Aorta (tissue), 5 donors: ENCODE measurements at places on chromosomes 6 and 20. TPM values are rescaled to one million over a fixed set of nuclear protein-coding genes. Genes with fewer than 3 reads are reported as not detected.

The RAB23 gene
- 55.9 TPM for total RNA-seq

The MAN1A1 gene
- 57.8 TPM for total RNA-seq

The PSORS1C1 gene
- total RNA-seq: 4.3 TPM

The ADGRF5 gene
- 28.7 TPM for total RNA-seq

The TMEM14A gene
- 25.3 TPM for total RNA-seq

The DEFB121 gene
- not detected for total RNA-seq

DNA sequence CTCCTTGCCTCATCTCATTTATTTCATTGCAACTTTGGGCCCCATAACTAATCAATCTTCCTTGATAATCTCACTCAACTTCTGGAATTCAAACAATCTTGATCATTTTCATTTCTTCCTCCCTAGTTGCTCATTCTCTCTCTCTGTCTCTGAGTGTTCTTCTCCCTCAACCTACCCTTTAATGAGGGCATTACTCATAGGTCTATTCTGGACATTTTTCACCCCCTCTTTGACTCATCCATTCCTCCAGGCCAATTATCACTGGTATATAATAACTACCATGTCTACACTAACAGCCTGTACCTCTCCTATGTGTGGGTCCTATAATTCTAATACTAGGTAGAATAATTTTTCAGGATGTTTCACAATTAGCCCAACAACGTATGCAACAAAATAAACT, 78.8 kb downstream of the COL21A1 start:
- DNase-seq: no peak

- no peak for DNase-seq
Observed at GRCh38 chr6:39143238-39143930, 28.4 kb upstream of the SAYSD1 start.

- no peak for DNase-seq
Observed at GRCh38 chr6:19410481-19410880, 426.7 kb upstream of the ID4 start.

- no peak for DNase-seq
Observed at GRCh38 chr6:124420116-124420840, 542.0 kb upstream of the RNF217 start.

- DNase-seq: no peak
Observed at GRCh38 chr6:138334000-138334399, 43.7 kb upstream of the SMIM28 start.

DNA sequence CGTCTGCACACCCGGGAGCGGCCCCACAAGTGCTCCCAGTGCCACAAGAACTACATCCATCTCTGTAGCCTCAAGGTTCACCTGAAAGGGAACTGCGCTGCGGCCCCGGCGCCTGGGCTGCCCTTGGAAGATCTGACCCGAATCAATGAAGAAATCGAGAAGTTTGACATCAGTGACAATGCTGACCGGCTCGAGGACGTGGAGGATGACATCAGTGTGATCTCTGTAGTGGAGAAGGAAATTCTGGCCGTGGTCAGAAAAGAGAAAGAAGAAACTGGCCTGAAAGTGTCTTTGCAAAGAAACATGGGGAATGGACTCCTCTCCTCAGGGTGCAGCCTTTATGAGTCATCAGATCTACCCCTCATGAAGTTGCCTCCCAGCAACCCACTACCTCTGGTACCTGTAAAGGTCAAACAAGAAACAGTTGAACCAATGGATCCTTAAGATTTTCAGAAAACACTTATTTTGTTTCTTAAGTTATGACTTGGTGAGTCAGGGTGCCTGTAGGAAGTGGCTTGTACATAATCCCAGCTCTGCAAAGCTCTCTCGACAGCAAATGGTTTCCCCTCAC, 21.0 kb downstream of the PRDM1 start:
- DNase-seq: no peak

DNA sequence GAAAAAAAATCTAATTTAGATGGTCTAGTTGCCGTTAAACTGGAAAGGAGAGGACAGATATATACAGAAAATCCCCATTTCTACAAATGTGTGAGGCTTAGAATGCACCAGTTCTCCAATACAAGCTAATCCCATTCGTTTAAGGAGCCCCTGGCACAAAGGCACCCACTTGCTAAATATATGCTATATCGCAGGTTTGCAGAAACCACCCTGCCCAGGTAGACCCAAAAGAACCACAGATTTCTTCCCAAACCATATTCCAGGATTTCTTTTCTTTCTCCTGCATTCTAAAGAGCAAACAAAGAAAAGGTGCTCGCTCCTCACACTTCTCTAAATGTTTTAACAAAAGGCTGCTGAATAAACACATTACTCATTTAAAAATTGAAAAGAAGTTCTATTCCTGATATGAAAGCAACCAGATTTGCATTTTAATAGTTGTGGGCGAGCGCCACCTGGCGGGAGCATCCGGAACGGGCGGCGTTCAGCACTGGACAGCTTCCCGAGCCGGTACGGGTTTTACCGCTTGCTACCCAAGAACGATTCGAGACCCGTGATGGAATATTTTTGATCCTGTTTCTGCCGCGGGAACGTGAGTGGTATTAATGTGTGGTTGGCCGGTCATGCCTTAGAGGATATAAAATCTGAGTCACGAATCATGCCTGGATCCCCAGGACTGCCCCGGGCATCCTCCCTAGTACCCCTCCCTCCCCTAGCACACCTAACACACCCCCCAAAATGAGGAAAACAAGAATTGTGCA, 2.1 kb downstream of the PTPRT start:
- peak; percentile 70 for DNase-seq

DNA sequence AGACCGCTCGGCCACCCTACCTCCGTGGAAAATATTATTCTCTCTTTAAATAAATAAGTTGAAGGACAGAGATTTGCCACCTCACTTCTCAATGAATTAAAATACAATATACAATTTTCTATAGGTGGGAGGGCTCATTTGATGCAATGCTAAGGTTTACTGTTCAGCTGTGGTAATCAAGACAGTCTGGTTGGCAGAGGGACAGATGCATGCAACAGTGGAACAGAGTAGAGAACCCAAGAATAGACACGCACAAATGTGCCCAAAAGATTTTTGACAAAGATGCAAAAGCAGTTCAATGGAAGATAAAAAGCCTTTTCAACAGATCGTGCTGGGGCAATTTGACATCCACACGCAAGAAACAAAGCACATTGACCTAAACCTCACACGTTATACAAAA, 145.2 kb downstream of the CEBPB start:
- no peak for DNase-seq

DNA sequence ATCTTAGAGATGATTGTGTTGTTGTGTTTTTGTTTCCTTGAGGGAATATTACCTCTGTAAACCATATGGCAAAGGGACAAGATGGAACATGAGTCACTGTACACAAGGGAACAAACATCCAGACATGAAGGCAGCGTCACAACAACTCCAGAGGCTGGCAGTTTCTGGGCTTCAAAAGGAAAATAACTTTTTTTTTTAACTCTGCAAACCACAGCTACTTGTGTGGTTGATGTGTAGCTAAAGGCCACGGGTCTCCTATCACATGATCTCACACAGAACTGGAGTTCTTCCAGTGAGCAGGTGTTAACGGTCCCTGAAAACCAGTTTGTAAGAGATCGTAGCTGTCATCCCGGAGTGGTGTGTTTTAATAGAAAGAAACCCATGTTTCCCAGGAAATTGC, 33.2 kb upstream of the HBS1L start:
- no peak for DNase-seq

DNA sequence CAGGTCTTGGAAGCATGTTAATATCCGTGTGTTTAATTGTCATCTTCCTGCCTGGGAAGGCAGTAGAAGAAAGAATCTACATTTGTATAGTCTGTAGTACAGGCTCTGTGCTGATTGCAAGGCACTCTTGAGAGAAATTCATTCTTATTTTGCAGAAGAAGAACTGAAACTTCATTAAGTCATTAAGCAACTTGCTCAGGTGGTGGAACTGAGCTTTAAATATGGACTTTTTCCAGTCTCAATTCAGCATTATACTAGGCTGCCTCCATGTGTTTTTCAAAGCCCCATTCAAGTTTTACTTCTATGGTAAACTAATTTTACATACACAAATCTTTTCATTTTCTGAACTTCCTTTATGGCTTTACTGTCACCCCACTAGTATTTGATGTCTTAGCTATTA, 18.7 kb downstream of the ZNF451 start:
- no peak for DNase-seq

GRCh38 chr20:4283016-4283415, 267.7 kb upstream of the RNF24 start:
- DNase-seq: no peak

DNA sequence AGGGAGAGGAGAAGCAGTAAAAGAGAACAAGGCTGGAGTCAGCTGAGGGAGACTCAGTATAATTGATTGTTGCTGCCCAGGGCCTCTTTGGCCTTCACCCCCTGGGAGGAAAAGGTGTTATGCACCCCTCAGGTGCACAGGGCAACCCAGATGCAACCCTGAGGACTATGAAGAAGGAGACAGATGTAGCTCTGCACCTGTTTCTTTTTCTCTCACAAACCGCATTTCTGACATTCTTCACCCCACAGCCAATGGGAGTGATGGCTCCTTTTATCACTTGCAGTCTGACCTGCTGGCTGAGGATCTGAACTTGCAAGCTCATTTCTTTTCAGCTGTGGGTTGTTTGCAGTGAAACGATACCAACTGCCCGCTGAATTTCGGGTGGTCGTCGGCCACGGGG, 64.1 kb upstream of the F13A1 start:
- DNase-seq: no peak

DNA sequence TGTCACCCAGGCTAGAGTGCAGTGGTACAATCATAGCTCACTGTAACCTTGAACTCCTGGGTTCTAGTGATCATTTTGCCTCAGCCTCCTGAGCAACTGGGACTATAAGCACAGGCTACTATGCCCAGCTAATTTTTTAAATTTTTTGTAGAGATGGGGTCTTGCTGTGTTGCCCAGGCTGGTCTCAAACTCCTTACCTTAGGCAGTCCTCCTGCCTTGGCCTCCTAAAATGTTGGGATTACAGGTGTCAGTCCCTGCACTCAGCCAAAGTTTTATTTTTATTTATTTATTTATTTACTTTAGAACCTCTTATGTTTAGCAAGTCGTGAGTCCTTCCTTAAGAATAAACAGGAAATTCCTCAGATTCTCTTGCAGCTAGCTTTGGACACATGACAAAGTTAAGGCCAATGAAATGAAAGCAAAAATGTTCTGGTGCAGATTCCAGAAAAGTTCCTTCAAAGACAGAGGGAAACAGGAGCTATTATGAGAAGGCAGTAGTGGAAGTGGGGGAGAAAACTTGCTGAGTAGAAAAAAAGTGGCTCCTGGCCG, 19.1 kb downstream of the PIM1 start:
- no peak for DNase-seq

GRCh38 chr6:61592238-61592637, 693.8 kb downstream of the KHDRBS2 start:
- no peak for DNase-seq
